AG04449 (cell line): ENCODE measurements at places on chromosomes 1 and 21.

DNA sequence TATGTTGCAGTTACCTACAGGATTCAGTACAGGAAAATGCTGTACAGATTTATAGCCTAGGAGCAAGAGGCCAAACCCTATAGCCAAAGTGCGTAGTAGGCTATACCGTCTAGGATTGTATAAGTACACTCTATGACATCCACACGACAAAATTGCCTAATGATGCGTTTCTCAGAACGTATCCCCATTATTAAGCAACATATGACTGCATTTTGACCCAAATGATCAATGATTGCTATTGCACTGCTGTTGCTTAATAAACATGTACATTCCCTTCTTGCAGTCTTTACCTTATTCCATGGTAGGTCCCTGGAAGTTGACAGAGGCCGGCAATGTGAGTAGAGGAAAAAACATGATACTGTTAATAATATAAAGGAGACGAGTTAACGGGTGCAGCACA is 33.0 kb downstream of the LRRC8C start:
- no peak for DNase-seq

- no peak for DNase-seq
Measured at GRCh38 chr1:35319988-35320713, 51.6 kb downstream of the ZMYM4 start.

- no peak for DNase-seq
Measured at GRCh38 chr1:55812281-55812680, 597.1 kb upstream of the USP24 start.

DNA sequence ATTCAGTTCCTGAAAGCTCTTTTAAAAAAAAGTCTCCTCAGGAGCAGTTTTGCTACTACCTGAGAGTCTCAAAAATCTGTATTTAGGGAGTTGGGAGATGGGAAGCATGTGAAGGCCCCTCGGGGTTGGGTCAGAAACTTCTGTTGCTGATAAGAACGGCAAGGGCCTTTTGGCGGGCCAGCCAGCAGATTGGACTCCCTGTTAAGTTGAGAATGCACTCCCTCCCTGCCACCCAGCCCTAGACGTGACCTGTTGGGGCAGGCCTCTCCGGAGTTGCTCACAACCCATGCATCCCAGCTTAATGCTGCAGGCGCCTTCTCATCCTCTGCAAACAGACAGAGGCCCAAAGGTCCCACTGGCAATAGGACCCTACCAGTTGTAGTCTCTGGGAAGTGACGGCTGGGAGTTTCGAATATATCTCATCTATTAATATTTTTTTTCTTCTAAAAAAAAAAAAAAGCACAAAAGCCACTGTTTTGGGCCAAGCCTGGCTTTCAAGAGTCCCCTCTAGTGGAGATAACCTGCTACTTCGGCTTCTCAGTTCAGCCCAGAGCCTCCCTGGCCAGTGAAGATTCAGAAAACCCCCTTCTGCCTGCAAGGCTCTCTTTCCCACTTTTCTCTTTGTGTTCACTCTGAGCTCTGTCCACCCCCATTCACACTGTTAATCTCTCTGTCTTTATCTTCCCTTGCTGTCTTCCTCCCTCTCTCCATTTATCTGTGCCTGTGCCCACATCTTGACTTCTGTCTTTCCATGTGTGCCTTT is 5.3 kb downstream of the PLXNA2 start:
- no peak for DNase-seq

GRCh38 chr1:154851392-154852177 is 18.5 kb downstream of the KCNN3 start:
- no peak for DNase-seq

- no peak for DNase-seq
Measured at GRCh38 chr1:39525366-39526165, 34.1 kb downstream of the BMP8A start.

- DNase-seq, result no peak
Measured at GRCh38 chr1:115314765-115315164, 23.3 kb downstream of the NGF start.

DNA sequence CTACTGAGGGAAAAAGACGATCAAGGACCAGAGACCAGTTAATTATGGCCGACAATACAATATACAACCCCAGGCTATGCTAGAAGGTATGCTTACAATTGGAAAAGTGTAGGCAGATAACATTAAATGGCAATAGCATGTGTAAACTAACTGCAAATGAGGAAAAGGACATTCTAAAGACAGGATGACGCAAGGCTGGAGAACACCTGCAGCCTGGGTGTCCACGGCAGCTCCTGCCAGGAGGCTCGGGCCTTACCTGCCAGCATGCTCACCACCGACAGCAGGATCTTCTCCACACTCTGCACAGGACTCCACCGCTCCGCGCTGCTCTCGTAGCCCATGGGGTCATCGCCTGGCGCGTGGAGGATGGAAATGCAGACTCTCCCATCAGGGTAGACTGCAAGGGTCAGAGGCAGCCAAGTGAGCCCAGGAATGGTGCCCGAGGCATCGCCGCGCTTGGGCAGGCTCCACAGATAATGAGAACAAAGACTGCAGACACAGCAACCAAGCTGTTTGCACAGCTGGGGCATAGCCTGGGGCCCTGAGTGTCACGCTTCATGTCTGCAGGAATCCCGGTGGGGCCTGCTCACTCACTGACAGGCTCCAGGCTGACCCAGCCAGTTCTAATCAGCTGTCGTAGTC is 28.2 kb downstream of the UBE2G2 start:
- DNase-seq, result no peak

DNA sequence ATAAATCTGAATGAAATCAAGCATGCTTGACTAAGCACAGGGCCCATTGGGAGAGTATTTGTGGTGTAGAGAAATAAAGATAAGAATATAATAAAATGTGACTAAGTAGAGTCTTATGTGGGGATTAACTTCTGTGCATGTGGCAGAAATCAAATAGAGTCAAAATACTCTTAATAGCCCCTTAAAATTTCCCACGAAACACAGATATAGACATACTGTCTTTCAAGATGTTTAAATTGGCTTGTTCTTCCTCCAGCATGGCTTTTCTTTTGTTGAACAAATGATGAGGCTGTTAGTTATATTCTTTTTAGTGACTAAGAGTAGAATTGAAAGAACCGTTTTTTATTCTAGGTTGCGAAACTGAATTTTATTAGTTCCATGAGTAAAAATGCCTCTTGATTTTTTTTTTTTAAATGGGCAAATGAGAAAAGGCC is 112.3 kb downstream of the RPS6KC1 start:
- DNase-seq, result no peak

GRCh38 chr1:172906778-172907592 is 143.8 kb downstream of the TNFSF18 start:
- no peak for DNase-seq

DNA sequence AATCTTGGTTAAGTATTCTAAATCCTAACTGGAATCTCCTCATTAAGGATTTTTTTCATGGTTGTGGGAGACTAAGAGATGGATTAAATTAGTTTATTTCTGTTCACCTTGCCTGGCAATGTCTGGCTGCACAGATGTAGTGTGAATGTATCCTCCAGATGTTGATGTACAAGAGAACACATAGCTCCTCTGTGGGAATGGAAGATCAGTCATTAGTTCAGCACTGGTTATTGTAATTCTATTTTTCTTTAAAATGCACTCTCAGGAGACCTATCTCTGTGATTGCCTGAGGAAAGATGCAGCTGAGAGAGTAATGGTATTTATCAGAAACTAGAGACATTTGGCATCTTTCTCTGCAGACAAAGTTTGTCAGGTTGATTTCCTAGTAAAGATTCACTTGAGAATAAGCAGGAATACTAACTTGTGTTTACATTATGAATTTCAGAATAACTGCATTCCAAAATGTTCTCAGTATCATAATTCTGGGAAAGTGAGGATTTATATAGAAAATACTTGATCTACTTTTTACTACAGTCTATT is 178.6 kb downstream of the GIPC2 start:
- DNase-seq, result no peak

DNA sequence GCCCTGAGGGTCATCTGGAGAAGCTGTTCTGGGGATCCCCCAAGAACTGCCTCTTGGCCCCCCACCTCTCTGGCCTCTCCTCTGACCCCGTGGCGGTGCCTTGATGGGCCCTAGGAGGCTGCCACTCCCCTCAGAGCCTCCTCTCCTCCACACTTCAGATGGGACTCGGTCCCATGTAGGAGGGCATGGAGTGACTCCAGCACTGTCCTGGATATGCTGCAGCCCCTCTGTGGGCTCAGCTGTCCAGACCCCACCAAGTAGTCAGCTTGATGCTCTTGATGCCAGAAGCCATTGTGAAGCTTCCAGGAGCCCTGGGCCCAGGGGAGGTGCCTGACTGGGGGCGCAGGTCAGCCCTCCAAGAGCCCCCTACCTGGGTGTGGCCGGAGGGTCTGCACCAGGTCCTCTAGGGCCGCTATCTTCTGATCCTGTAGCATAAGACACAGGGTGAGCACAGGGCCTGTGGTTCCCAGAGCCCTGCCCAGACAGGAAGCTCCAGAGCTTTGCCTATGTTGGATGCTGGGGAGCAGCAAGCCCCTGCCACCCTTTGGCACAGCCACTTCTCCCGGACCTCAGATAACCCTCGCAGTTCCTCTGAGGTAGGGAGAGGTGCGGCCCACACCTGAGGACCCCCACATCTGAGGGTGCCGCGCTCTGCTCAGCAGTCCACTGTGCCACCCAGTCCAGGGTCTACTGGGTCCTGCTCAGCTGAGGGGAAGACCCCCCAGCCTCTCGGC is 9.2 kb downstream of the UBXN11 start:
- DNase-seq, result no peak

GRCh38 chr1:181458419-181458818 is 24.9 kb upstream of the CACNA1E start:
- DNase-seq, result no peak

- DNase-seq, result no peak
Measured at GRCh38 chr1:51058858-51059257, 43.2 kb upstream of the C1orf185 start.

- DNase-seq, result no peak
Measured at GRCh38 chr1:197600751-197601150, 174.5 kb downstream of the DENND1B start.

DNA sequence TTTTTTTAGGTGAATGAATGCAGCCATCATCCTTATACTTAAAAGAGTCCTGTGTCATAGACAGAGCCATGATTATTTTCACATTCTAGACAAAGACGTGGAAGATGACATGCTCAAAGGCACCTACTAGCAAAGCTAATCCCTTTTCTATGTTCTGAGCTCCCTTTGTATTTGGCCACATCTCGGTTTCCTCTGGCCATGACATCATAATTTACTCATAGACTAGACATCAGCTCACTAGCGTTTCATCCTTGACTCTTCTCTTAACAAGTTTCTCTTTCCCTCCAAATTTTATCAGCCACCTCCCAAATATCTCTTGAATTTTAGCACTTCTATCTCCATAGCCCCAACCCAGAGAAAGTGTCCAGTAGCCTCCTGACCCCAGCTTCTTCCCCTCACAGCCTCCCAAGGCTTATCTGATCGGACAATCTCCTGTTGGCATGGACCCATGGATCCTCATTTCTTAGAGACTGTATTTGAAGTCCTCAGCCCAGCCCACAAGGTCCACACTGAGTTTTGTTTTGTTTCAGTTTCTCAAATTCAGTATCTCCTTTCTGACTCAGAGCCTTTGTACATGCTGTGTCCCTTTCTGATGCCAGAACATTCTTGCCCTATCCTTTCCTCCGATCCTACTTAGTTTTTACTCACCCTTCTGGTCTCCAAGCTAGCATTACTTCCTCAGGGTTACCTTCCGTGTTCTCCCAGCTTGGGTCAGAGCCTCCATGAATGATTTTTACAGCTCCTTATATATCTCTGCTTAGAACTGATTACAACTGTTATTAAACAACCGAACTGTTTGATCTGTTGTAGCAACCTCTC is 33.0 kb upstream of the EPS8L3 start:
- DNase-seq, result no peak

GRCh38 chr1:167060141-167061072 is 29.8 kb downstream of the GPA33 start:
- DNase-seq, result no peak

DNA sequence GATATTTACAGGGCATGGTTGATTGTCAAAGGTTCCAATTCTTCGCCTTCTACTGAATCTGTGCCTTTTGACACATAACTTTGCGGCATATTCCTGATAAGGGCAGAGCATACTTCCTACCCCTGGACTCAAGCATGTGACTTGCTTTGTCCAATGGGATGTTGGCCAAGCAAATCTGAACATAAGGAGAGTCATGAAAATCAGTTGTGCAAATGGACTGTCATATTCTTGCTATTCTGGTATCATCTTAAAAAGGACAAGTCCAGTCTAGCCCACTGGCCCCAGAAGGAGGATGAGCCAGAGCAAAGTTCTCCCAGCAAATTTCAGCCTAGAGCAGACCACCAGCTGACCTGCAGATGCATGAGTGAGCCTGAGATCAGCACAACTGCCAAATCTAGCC is 41.0 kb upstream of the MUTYH start:
- no peak for DNase-seq

GRCh38 chr1:236239092-236239585 is 42.6 kb downstream of the ERO1B start:
- no peak for DNase-seq

- DNase-seq, result no peak
Measured at GRCh38 chr1:186093437-186093836, 281.6 kb downstream of the TPR start.

DNA sequence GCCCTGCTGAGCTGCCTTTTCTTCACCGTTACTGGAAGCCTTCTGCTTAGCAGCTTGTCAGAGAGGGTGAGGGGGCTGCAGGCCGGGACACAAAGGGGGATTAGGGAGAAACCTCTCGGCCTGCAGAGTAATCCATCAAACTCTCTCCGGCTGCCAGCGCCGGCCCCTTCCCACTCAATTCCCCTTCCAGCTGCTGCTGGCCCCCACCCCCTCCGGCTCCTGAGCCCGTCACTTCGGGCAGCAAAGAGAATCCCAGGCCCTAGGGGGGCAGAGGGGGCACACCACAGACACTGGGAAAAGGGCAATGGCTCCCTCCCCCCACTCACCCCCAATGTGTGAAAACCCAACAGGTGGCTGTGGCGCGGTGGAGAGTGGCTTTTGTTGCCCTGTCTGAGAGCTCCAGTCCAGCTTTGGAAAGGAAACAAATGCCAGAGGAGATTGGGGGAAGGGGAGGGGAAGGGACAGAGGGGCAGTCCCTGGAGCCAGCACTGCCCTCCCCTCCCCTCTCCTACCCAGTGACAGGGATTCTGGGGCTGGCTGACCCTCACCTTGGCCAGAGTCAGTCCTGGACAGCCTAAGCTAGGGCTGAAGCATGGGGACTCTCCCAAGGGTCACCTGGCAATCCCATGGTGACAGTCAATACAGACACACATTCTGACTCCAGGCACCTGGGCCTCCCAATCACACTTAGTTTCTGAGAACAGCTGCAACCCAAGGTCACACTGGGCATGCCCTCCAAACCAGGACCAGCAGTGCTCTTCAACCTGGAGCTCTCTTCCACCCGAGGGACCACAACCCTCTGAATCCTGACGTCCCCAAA is 9.5 kb downstream of the SLC45A3 start:
- DNase-seq, result no peak

GRCh38 chr1:4010814-4011605 is 110.9 kb upstream of the C1orf174 start:
- no peak for DNase-seq

- no peak for DNase-seq
Measured at GRCh38 chr21:41228006-41228370, 60.0 kb downstream of the BACE2 start.

GRCh38 chr1:96234299-96234698 is 487.3 kb upstream of the PTBP2 start:
- DNase-seq, result no peak

GRCh38 chr1:193367863-193368262 is 181.4 kb upstream of the B3GALT2 start:
- DNase-seq, result no peak

- no peak for DNase-seq
Measured at GRCh38 chr1:41784531-41785274, 134.0 kb downstream of the HIVEP3 start.

- no peak for DNase-seq
Measured at GRCh38 chr1:111484391-111485026, 10.7 kb downstream of the C1orf162 start.
